CD8-positive, alpha-beta memory T cell (primary cell): ENCODE measurements at places on chromosomes 13 and 19. TPM values are rescaled to one million over a fixed set of nuclear protein-coding genes. Genes with fewer than 3 reads are reported as not detected.

ASF1B gene
- 76.2 TPM for total RNA-seq

POU2F2 gene
- total RNA-seq, result 46.7 TPM

PKN1 gene
- total RNA-seq, result 177 TPM

MUC16 gene
- under 0.01 TPM for total RNA-seq

EHD2 gene
- 0.07 TPM for total RNA-seq

CYP2F1 gene
- not detected for total RNA-seq

STAP2 gene
- total RNA-seq, result 3.9 TPM

MCEMP1 gene
- not detected for total RNA-seq

FOSB gene
- 22.1 TPM for total RNA-seq

TMEM145 gene
- total RNA-seq, result not detected

CCDC8 gene
- total RNA-seq, result not detected

GJB2 gene
- total RNA-seq, result 27.3 TPM

ADAMTSL5 gene
- 2.7 TPM for total RNA-seq

CYP4F3 gene
- 0.16 TPM for total RNA-seq

PBX4 gene
- total RNA-seq, result 17.1 TPM

TUBA3C gene
- not detected for total RNA-seq

STARD13 gene
- total RNA-seq, result 0.40 TPM
